ENCODE measurements at places on chromosomes 2 and 18. TPM values are rescaled to one million over a fixed set of nuclear protein-coding genes. Genes with fewer than 3 reads are reported as not detected.

GRCh38 chr2:107062173-107062572 lies 176.2 kb upstream of the ST6GAL2 start:
- DNase-seq, result no peak

DNA sequence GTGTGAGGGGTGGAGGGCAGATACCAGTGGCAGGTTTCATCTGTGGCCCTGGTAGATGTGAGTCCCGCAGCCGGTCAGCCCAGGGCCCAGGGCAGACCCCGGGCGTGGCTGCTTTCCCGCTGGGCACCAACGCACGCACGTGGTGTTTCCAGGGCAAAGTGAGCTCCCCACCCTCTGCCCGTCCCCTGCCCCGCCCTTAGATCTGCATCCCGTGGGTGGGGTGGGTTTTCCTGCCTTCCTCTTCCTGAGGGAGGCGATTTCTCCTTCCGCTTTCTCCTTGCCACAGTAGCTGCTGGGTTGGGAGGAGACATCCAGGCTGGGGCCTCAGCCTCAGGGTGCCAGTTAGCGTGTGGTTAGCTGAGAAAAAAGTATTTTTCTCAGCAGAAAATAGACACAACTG lies 49.6 kb downstream of the ODC1 start:
- no peak for DNase-seq

DNA sequence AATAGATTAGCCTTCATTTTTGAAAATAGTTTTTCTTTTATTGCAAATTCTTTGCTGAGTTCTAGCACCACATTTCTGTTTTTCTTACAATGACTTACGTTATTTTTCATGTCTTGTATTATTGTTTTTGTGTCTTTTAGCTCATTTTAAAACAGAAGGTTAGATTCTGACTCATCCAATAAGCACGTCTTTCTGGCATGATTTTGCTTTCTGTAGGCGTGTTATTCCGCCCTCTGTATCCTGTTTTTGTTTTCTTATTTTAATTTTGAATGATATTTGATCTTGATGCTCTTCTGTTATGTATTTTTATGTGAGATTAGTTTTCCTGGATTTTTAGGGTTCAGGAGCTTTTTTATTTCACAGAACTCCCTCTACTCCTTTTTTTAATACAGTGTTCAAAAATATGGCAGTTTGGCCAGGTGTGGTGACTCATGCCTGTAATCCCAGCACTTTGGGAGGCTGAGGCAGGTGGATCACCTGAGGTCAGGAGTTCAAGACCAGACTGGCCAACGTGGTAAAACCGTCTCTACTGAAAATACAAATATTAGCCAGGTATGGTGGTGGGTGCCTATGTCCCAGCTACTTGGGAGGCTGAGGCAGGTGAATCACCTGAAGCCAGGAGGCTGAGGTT lies 145.0 kb downstream of the CLIP4 start:
- no peak for DNase-seq

EVA1A gene
- 0.21 TPM for total RNA-seq

GPR45 gene
- total RNA-seq, result not detected

MYO7B gene
- total RNA-seq, result 0.15 TPM

- no peak for DNase-seq
These were observed 55.7 kb upstream of the OTOF start for GRCh38 chr2:26533661-26534060.

DNA sequence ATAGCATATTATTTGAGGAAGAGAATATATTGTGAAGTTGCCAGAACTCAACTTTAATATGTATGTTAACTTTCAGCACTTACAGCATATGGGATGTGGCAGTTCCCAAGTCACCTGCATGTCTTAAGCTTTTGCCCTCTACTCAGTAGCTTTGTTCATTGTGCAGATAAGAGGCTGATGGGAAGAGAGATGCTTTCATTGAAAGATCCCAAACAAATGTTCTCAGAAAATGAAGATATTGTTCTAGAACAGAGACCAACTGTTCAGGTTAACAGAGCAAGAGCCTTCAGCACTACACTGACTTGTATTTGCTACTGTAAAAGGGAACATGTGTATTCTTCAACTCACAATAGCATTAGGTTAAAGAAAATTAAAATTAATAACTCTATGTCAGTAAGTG lies 28.1 kb downstream of the GAREM1 start:
- DNase-seq, result no peak

DNA sequence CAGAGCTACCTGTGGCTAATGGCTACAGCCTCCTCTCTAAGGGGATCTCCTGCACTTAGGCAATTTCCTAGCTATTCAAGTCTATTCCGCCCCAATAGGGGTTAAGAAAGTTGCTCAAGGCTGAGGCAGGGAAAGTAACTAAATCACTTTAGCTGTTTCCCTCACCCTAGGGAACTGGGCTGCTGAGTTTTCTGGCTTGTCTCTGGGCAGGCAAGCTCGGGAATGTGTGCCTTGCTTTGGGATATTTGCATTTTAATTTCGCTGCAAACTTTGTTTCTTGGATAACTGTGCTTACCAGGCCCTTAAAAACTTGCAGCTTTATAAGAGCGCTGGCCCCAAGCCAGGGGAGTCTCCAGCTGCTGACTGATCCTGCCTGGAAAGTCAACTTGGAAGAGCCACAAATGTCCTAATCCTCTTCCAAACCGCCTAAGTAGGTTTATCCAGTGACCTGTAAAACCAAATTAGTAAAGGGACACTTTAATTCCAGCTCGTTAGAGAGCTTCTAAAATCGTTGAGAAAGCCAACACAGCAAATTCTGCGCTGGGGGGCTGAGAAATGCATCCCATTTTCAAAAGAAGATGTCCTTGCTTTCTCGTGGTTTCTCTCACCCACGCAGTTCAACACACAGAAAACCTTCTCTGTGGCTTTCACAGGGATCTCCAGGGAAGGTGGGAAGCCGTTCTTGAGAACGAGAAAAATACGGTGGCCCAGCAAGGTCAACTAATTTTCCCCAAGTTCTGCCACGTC lies 59.5 kb upstream of the SP3 start:
- no peak for DNase-seq

TANK gene
- total RNA-seq, result 36.0 TPM

CFAP210 gene
- total RNA-seq, result 0.23 TPM
